Activated CD8-positive, alpha-beta memory T cell treated with anti-CD3 and anti-CD28 coated beads for 1 hour (primary cell): ENCODE measurements at places on chromosomes 2 and 18.

DNA sequence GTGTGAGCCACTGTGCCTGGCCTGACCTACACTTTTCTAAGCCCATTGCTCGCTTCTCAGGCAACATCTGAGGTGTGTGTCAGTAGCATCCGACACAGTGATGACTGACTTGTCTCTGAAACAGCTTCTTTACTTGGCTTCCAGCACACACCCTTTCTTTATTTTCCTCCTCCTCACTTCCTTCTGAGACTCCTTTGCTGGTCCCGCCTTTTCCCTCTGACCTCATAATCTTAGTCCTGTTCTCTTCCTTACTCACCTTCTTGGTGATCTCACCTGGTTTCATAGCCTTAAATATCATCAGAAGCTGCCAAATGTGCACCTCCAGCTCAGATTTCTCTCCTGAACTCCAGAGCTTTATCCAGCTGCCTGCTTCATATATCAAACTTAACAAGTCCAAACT lies 66.6 kb upstream of the PELI1 start:
- DNase-seq, result no peak

DNA sequence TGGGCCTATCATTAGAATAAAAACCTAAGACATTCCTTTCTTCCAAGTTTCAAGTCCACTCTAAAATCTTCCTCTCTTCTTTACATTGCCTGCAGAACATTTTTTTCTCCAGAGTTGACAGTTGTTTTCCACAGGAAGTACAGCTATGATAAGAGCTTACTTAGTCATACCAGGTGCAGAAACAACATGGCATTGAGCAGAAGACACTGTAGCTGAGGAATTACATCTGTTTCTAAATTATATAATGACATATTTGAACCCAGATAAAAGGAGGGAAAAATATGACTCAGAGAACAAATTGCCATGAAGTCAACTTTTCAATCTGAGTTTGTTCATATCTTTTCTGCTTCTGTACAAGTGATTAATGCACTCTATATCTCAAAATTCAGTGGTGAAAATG lies 30.2 kb downstream of the CMPK2 start:
- DNase-seq, result no peak

GRCh38 chr2:42052702-42053481 lies 5.1 kb downstream of the PKDCC start:
- DNase-seq, result no peak

GRCh38 chr2:218252509-218253231 lies 8.1 kb upstream of the GPBAR1 start:
- no peak for DNase-seq

DNA sequence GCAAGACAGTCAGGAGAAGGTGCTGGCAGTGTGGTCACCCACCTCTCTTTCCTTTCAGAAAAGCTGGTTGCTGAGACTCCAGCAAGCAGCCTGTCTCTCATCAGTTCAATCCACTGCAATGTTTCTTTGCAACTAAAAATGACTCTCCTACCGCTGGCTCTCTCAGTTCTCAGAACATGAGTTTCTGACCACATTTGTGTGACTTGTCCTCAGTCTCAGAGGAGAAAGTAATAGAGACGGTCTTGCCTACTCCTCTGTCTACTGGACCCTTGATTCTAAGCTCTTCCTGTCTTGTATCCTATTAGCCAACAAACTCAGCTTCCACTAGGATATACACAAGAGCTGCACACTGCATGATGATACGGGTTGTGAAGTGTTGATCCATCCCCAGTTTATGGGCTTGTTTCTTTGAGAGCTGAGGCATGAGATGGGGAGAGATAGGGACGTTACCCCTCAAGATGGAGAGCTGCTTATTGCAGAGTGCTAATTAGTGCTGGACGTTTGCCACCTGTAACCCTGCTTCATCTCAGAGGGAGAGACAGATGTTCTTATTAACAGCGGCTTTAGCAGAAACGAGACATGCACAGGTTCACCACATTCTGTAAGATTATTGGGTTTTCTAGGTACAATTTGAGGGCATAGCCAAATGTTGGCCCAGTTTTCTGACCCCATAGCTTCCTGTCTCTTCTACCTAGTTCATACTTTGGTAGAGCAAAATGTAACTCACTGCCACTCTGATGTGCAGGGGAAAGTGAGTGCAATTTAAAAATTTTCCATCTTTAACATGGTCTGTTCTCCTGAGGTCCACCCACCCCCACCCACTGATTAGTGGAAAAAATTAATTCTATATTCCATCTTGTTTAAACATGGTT lies 32.4 kb upstream of the YWHAQ start:
- DNase-seq, result no peak

- no peak for DNase-seq
These were observed 982.6 kb upstream of the FANCL start for GRCh38 chr2:59223742-59224141.

- no peak for DNase-seq
These were observed 1398.3 kb downstream of the DSC3 start for GRCh38 chr18:29644276-29644675.

DNA sequence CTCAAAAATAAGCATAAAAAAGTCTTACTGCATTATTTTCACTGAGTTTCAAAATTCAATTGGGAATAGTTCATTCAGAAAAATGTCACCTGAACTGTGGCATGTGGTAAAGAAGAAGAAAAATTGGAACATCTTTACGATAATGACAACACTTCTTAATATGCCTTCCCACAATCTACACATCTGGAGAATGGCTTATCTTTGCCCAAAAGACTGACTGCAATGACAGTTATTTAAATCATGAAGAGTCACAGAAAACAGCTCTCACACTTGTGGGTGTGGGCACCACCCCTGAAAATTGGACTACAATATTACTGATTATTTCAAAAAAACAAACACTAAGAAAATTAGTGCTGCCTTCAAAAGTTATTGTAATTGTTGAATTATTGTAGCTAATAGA lies 152.3 kb downstream of the USP34 start:
- DNase-seq, result no peak

GRCh38 chr2:130393318-130393910 lies 37.6 kb downstream of the PTPN18 start:
- no peak for DNase-seq

DNA sequence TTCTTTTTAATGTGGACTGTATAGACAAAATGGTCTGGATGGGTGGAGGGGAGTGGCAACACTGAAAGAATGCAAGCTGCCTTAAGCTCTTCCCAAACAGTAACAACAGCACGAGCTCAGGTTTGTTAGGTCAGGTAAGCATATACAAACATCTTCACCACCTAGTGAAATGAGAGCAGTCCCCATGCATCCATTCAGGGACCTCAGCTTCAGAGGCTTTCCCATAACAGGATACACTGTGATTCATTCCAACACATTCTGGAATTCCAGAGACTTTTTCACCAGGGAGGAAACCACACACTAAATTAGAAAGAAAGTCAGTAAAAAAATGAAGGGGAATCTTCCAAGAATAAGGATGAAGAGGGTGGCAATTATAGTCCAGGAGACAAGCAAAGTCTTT lies 50.4 kb upstream of the BZW1 start:
- no peak for DNase-seq

DNA sequence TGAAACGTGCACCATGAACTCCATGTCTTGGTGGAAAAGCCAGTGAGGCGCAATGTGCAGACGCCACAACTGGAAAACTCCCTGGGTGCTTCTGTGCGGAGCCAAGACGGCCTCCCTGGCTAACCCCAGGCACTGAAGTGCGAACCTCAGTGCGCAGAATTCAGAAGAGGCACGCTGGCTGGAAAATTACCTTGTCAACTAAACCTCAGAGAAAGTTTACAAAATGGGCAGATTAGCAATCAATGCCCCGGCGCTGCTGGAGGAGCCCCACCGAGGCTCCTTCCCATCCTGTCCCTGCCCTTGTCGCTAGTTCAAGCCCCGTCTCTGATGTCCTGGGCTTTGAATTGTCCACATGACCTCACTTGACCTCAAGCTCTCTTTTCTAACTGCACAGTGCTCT lies 22.2 kb downstream of the SNORC start:
- DNase-seq, result no peak

GRCh38 chr2:77191665-77192064 lies 330.5 kb downstream of the LRRTM4 start:
- no peak for DNase-seq

- DNase-seq, result no peak
These were observed 235.6 kb downstream of the ZBTB7C start for GRCh38 chr18:48173557-48173956.

- DNase-seq, result no peak
These were observed 20.3 kb upstream of the CYP1B1 start for GRCh38 chr2:38095996-38096861.

- DNase-seq, result no peak
These were observed 5.4 kb downstream of the SEMA4C start for GRCh38 chr2:96864343-96865091.

- no peak for DNase-seq
These were observed 495.4 kb downstream of the XIRP2 start for GRCh38 chr2:167383610-167384194.

DNA sequence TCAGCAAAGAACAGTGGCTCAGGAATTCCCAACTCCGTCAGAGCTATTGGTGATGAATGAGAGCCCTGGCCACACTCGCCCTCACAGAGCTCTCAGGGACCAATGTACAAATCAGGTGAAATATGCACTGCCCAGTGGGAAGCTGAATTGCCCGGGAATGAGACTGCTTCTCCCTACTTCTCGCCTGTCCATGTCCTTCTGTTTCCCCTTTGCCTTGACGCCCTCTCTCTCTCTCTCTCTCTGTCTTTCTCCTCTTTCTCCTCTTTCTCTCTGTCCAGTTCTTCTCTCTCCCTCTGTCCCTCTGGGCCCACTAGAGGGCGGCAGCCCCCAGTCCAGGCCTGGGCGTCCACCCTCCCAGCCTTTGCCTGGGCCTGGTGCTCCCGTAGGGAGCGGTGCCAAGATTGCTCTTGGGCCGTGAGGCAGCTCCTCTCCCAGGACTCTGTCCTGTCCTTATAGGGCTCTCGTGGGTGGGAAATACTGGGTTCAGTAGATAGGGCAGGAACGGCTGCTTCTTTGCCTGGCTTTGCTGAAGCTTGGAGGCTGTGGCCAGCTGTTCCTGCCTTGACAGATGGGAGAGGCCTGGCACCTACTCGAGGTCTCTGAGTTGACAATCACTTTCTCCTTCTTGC lies 28.4 kb upstream of the PUM2 start:
- no peak for DNase-seq

DNA sequence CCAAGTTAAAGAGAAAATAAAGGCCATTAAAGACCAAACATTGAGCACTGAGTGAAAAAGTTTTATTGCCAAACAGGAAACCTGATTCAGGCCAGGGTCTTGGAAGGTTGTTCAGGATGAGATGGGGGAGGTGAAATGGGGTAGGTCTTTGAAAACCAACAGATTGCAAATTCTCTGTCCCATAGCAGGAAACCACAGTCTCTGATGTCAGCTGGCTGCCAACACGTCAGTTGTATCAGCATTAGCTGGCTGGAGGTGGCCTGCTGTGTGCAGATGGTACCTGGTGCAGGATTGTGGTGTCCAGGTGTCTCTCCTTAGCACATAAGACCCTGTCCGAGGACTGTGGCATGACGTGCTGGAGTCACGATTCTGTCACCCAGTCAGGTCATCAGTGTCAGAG lies 106.3 kb downstream of the MSH2 start:
- DNase-seq, result no peak

- DNase-seq, result no peak
These were observed 7.7 kb downstream of the MGAT5 start for GRCh38 chr2:134261398-134262131.

DNA sequence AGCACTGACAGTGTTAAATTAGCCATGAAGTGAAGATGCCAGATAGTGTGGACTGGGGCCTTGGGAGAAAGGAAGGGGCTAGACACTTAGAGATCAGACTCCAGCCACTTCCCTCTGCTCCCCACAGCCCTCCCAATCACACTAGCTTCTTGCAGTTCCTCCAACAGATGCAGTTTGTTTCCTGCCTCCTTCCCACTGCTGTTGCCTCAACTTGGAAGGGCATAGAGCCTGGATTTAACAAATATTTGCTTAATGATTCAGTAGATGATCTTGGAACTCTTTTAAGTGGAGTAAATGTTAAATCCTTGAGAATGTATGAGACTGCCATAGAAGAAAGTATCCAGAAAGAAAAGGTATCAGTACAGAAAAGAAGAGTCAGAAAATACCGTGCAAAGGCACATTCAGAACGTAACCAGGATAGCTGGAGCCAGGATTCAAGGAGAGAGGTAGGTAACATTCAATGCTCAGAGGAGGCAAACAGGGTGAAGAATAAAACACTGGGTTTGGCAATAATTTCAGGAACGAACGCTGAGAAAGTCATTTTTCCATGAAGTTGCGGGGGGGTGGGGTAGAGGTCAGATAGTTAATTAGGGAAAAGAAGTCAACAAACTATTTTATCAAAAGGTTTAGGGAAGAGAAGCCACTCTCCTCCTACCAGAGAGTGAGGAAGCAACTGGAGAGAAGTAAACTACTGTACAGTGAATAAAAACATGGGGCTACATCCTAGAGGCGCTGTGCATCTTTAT lies 1.3 kb upstream of the BZW1 start:
- no peak for DNase-seq

GRCh38 chr2:119592436-119592835 lies 48.2 kb downstream of the CFAP221 start:
- DNase-seq, result no peak

- DNase-seq, result no peak
These were observed 860.0 kb downstream of the CPS1 start for GRCh38 chr2:211416373-211416772.
